Sciatic nerve (tissue), 2 donors: ENCODE measurements at places on chromosomes 7 and 10. TPM values are rescaled to one million over a fixed set of nuclear protein-coding genes. Genes with fewer than 3 reads are reported as not detected.

- DNase-seq, result peak; percentile 78
These were observed 103.7 kb downstream of the RNF216 start for GRCh38 chr7:5677538-5678294.

PLAC9 gene
- total RNA-seq, result 103 TPM

DNA sequence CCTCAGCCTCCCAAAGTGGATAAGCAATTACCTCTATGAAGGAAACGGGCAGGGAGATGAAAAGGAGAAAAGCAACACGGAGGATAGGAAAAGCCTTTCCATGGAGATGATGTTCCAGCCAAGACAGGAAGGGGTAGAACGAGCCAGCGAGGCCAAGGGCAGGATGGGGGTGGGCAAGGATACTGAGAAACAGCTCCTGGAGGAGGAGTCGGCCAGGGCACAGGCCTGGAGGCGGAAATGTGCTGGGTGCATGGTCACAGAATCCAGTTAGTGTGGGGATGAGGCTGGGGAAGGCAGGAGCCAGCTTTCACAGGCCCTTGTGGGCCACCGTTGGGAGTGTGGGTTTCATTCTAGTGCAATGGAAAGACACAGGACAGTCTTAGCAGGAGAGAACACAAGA is 162.6 kb downstream of the JAZF1 start:
- no peak for DNase-seq

DRGX gene
- total RNA-seq, result not detected

GRCh38 chr7:964401-965231 is 10.1 kb upstream of the ADAP1 start:
- DNase-seq, result no peak

DNA sequence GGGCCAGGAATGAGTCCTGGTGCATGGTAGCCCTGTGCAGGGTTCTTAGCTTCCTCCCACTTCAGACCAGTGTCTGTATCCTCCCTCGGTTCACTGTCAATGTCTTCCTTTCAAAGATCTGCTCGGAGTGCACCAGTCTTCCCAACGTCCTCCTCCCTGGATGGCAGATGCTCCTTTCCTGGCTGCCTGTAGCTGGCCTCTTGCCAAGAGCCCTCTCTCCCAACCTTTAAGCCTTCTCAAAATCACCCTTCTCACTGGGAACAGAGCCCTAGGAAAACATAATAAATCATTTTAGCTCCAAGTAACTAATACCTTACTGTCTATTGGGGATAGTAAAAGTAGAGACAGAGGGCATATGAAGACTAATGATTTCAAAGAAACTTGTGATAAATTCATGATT is 490.6 kb downstream of the CCSER2 start:
- no peak for DNase-seq

- DNase-seq, result no peak
These were observed 54.6 kb downstream of the CPVL start for GRCh38 chr7:29091715-29092114.

DNA sequence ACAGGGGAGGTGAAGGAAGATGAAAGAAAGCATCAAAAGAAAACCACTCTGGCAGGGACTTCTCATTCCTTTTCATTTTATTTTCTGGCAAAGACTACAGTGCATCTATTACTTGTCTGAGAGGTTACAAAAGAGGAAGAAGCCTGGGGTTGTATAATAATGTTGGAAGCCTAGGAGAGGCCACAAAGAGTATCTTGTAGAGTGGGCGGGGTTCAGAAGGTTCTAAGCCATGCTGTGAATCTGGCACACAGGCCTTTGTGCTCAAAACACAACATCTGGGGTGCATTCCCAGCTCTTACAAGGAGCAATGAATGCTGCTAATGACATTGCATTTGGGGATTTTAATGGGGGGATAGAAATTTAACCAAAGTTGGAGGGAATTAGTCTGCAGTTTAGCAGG is 49.4 kb downstream of the MRPL32 start:
- no peak for DNase-seq

TYSND1 gene
- total RNA-seq, result 10.6 TPM

NUTM2B gene
- 1.4 TPM for total RNA-seq

- no peak for DNase-seq
These were observed 188.2 kb downstream of the KIF20B start for GRCh38 chr10:89889606-89890005.

PI4K2A gene
- total RNA-seq, result 16.1 TPM
